Smooth muscle cell of the pulmonary artery (primary cell): ENCODE measurements at places on chromosomes 16 and 17. TPM values are rescaled to one million over a fixed set of nuclear protein-coding genes. Genes with fewer than 3 reads are reported as not detected.

P2RX1 gene
- total RNA-seq = 0.30 and 0.65 TPM in 2 replicates

FOXF1 gene
- 0.46 and 6.1 TPM in 2 replicates for total RNA-seq

OTOP2 gene
- not detected in 2 replicates for total RNA-seq

KCNJ2 gene
- total RNA-seq = 2.9 and 5.2 TPM in 2 replicates

TMUB2 gene
- 35.6 and 38.0 TPM in 2 replicates for total RNA-seq

DOC2B gene
- not detected in 2 replicates for total RNA-seq

RND2 gene
- 0.17 and 0.20 TPM in 2 replicates for total RNA-seq

CIBAR2 gene
- not detected in 2 replicates for total RNA-seq

KRTAP9-4 gene
- total RNA-seq = not detected in 2 replicates

TGFB1I1 gene
- 41.6 and 75.6 TPM in 2 replicates for total RNA-seq

HNF1B gene
- total RNA-seq = not detected in 2 replicates

TBC1D28 gene
- total RNA-seq = not detected in 2 replicates

SP6 gene
- total RNA-seq = 0.07 and 0.23 TPM in 2 replicates

MPO gene
- not detected in 2 replicates for total RNA-seq

EEF2KMT gene
- total RNA-seq = 8.6 and 16.7 TPM in 2 replicates

RDM1 gene
- 0.59 TPM in 1 of 2 replicates, not detected in the other for total RNA-seq

VASN gene
- total RNA-seq = 137 and 148 TPM in 2 replicates

HES7 gene
- total RNA-seq = 0.13 TPM in 1 of 2 replicates, not detected in the other

FBXW10 gene
- total RNA-seq = 0.03 TPM in 1 of 2 replicates, not detected in the other

SLC13A2 gene
- total RNA-seq = not detected in 2 replicates

COX11 gene
- 55.6 and 63.1 TPM in 2 replicates for total RNA-seq

RNF112 gene
- 1.6 and 5.0 TPM in 2 replicates for total RNA-seq

ZNF469 gene
- total RNA-seq = 7.2 and 17.1 TPM in 2 replicates

PRAC2 gene
- not detected in 2 replicates for total RNA-seq
